ENCODE measurements at places on chromosomes 4 and X.

GRCh38 chr4:55876387-55876786 is 22.9 kb downstream of the EXOC1 start:
- no peaks in the 10 kb centered on the region for H3K4me1 ChIP-seq
- no peak overlapping the region for H3K4me3 ChIP-seq
- H3K36me3 ChIP-seq: no peaks in the 10 kb centered on the region
- H3K27me3 ChIP-seq: no peaks in the 10 kb centered on the region
- H3K27ac ChIP-seq: no peak overlapping the region

DNA sequence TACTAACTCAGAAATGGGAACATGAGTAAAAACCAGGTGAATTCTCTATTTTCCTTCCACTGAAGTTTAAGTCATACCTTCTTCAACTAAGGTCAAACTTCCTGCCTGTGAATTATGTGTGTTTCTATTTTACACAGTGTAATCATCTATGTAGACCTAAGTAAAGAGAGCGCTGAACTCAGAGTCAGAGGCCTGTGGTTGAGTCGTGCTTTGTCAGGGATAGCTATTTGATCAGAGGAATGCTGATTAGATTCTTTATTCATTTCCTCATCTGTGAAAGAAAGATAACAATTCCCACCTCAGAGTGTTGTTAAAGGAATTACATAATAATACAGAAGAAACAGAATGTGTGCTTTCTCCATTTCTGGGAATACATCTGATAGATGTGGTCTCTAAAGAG is 654.1 kb downstream of the STIM2 start:
- H3K27ac ChIP-seq: no peak overlapping the region
- H3K36me3 ChIP-seq: no peaks in the 10 kb centered on the region
- DNase-seq: no peak
- H3K4me3 ChIP-seq: no peak overlapping the region
- no peaks in the 10 kb centered on the region for H3K27me3 ChIP-seq

DNA sequence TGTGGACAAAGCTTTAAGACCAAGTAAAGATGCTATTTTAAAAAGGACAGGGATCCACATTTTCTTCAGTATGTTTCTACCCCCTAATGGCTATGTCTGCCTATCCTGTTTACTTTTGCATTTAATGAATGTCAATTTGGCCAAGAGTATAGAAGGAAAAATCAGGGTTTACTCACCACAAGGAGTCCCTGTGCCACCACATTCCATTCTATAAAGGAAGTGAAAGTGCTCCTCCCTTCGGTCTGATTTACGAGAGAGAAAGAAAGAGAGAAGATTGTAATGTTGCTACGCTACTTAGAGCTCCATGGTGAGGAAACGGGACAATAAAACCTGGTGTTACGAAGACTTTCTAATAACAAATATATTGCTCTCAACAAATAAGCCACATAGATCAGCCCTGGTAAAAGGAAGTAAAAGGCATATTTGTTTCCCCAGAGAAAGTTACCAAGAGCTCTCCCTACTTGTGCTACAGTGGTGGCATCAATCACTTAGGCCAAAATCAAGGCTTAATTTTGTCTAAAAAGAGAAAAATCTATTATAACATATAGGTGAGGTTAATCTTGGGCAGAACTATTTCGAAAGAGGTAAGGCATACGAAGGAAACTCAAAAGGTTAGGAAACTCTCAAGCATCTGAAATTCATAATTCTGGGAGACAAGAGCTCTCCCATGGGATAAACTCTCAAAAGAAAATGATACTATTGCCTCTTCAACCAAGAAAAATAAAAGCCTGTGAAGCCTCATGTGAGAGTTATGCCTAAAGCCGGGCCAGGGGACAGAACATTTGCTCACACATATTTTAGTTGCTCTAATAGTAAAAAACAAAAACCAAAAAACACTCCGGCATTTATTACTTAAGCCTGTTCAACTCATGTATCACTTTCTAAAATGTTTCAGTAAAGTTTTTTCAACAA is 29.5 kb downstream of the TAPT1 start:
- peaks cover 4% of the 10 kb centered on the region for H3K36me3 ChIP-seq
- no peak overlapping the region for H3K27ac ChIP-seq
- DNase-seq: peak; percentile 8
- no peaks in the 10 kb centered on the region for H3K27me3 ChIP-seq
- H3K4me1 ChIP-seq: no peaks in the 10 kb centered on the region

GRCh38 chr4:153486281-153487151 is 20.4 kb downstream of the TMEM131L start:
- H3K27me3 ChIP-seq: no peaks in the 10 kb centered on the region
- peak overlapping the region; percentile 85 for H3K27ac ChIP-seq
- DNase-seq: no peak

DNA sequence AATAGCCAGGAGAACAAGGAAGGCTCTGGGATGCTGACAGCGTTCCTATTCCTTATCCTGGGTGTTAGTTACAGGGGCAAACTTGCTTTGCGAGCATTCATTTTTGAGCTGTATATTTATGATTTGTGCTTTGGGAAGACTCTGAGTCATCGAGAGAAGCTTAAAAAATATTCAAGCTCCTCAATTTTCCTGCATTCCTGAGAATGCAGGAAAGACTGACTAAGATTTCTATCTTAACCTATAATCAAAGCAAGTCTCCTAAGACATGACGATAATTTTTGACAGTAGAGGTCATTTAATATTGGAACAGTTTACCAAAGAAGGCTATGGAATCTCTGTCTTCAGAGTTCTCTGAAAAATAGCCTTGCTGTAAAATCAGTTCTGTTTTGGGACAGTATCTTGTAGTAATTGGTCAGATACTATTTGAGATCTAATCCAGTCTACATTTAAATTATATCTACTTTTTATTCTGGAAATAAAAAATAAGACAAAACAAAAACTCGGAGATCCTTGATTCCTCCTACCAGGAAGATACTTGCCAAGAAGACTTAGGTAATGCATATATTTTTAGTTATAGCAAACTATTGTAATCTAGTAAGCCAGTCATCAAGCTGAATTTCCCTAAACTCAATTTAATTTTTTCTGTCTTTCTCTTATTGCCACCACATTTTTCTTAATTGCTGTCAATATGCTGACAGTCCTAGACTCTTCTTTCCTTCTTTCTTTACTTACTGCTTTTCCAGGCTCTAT is 31.7 kb downstream of the BBS12 start:
- H3K27me3 ChIP-seq: no peaks in the 10 kb centered on the region
- H3K4me1 ChIP-seq: peaks cover 11% of the 10 kb centered on the region
- no peak overlapping the region for H3K27ac ChIP-seq
- no peak overlapping the region for H3K4me3 ChIP-seq
- H3K36me3 ChIP-seq: no peaks in the 10 kb centered on the region

DNA sequence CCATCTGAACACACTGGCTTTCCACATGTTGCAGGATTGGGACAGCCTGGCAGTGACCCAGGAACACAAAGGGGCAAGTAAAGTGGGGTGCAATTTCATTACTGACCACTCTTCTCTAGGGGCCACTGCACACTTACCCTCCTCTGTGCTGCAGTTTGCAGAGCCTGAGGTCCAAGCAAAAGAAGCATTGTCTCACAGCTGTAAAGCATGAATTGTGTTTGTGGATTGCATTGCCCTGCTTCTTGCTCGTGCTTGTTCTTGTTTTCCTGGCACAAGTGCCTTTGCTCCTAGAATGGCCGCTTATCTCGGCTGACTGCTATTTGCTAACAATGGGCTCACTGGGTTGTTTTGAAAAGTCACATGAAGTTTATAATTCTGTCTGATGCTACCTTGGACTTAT is 209.1 kb upstream of the JADE1 start:
- H3K27ac ChIP-seq: no peak overlapping the region
- H3K36me3 ChIP-seq: no peaks in the 10 kb centered on the region
- no peaks in the 10 kb centered on the region for H3K4me1 ChIP-seq
- no peak overlapping the region for H3K4me3 ChIP-seq
- no peaks in the 10 kb centered on the region for H3K27me3 ChIP-seq

DNA sequence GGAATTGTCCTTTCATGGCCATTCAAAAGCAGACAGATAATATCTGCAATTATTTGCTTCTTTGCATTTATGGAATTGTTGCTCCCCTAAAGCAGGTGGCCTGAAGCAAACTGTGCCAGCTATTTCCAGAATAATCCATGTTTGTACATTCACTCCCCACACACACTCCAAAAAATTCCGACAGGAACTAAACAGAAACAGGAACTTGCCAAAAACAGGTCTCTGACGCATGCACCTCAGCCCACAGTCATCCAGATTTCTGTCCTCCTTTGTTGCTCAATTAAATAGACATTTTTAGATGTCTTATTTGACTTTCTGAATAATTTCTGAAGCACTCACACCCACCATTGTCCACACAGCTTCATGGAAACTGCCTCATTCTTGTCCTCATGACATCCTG is 71.5 kb upstream of the EDNRA start:
- no peaks in the 10 kb centered on the region for H3K4me1 ChIP-seq
- H3K27ac ChIP-seq: no peak overlapping the region

GRCh38 chr4:156888762-156889161 is 82.8 kb downstream of the PDGFC start:
- no peak for DNase-seq
- no peak overlapping the region for H3K4me3 ChIP-seq
- H3K27me3 ChIP-seq: no peaks in the 10 kb centered on the region
- no peaks in the 10 kb centered on the region for H3K4me1 ChIP-seq
- H3K27ac ChIP-seq: no peak overlapping the region

DNA sequence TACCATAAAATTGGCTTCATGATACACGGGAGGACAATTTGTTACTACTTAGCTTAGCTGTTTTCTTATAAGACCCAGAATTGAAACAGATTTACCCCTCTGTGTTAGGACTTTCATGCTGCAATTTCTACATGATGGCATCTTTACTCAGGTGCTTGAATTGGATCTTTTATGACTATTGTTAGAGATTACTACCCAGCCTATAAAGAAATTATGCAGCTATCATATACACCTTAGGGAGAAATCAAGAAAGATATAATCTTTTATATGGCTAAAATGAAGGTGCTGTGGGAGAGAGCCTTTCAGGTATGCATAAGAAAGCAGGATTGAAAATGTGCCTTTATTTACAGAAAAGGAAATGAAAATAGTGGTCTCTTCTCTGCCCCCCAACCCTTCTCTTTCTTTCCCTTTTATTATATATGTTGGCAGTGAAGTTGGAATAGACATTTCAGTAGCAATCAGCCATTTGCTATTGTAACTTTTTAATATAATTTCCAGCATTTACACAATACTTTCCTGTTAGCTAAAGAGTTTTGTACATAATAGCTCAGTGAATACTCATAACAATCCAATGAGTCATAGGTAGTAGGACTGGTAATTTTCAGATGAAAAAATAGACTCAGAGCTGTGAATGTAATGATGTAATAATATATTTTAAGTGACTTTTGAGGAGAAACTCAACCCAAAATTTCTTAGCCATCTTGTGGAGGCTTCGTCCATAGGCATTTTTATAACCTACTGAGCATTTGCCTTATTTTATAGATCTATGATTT is 311.8 kb downstream of the ADGRL3 start:
- no peak for DNase-seq
- H3K4me3 ChIP-seq: no peak overlapping the region
- no peaks in the 10 kb centered on the region for H3K36me3 ChIP-seq
- no peak overlapping the region for H3K27ac ChIP-seq
- no peaks in the 10 kb centered on the region for H3K4me1 ChIP-seq
- H3K27me3 ChIP-seq: no peaks in the 10 kb centered on the region

DNA sequence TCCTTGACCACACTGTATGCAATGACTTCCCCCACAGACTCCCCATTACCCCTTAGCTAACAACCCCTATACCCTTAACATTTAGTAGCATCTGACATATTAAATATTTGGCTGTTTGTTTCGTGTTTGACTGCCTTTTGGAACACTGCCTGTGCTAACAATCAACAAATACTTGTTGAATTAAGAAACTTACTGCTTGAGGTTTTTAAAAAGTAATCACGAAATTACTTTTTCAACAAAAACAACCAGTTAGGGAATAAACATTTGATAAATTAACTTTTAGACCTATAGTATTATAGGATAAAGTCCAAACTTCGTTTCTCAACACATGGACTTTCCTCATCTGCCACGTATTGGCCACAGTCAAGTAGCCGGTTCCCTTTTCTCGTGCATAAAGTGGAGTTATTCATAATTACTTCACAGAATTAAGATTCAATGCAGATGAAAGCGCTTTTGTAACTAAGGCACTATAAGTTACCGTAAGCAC is 555 bp upstream of the ELMOD2 start:
- H3K4me1 ChIP-seq: peaks cover 12% of the 10 kb centered on the region
- H3K36me3 ChIP-seq: no peaks in the 10 kb centered on the region
- H3K27me3 ChIP-seq: no peaks in the 10 kb centered on the region
- H3K4me3 ChIP-seq: peak overlapping the region; percentile 70
- no peak for DNase-seq

DNA sequence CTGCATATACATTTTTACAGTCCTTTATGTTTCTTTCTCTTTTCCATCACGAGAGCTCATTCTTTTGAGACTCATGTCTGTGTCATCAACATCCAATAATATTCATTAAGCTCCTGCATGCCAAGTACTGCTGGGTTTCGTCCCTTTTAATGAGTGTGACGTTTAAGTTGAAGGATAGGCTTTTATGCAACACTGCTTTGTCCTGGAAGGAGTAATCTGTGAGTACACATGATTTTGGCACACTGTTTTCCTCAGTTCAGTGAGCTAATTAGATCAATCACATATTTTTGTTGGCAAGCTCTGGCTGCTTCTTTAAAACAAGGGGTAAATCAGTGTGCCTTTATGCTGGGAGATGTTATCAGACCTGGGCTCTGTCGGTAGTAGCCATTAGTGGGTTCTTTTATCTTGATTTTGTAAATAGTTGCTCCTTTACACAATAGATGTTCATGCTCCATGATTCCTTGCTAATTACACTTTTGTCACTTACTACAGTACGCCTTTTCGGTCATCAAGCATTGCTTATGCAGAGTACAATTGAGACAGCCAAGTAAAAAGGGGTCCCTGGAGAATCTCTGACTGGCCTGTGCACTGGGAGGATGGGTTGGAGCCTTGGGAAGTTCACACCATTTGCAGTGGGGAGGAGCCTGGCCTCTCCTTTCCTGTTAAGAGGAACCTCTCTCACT is 132.6 kb downstream of the FHIP1A start:
- DNase-seq: no peak
- no peak overlapping the region for H3K27ac ChIP-seq
- no peak overlapping the region for H3K4me3 ChIP-seq

- no peak overlapping the region for H3K27ac ChIP-seq
- no peak overlapping the region for H3K4me3 ChIP-seq
- no peak for DNase-seq
- no peaks in the 10 kb centered on the region for H3K36me3 ChIP-seq
- H3K27me3 ChIP-seq: no peaks in the 10 kb centered on the region
- H3K4me1 ChIP-seq: no peaks in the 10 kb centered on the region
Measured at GRCh38 chr4:7897811-7898210, 41.9 kb downstream of the AFAP1 start.

DNA sequence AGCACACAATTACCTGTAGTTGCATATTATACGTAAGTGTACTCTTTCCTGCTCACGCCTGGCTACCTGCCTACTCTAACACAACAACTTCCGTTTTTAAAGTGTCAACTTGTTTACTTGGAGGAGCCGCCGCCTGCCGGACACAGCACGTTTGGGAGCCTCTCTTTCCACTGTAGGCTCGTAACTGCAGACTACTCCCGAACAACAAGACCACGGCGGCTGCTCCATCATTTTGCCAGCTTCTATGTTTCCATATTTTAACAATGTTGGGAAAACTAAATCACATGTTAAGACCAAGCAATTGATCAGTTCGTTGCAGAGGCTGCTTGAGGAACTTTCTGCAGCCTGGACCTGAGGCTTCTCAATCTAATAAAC is 841 bp downstream of the MTNR1A start:
- no peak overlapping the region for H3K27ac ChIP-seq
- H3K27me3 ChIP-seq: no peaks in the 10 kb centered on the region
- H3K4me1 ChIP-seq: no peaks in the 10 kb centered on the region
- no peak overlapping the region for H3K4me3 ChIP-seq
- no peak for DNase-seq
- H3K36me3 ChIP-seq: no peaks in the 10 kb centered on the region

- no peak overlapping the region for H3K27ac ChIP-seq
- DNase-seq: no peak
- no peaks in the 10 kb centered on the region for H3K27me3 ChIP-seq
Measured at GRCh38 chrX:99705701-99706100, 704.4 kb downstream of the PCDH19 start.
